ENCODE measurements at places on chromosomes 2 and 18. TPM values are rescaled to one million over a fixed set of nuclear protein-coding genes. Genes with fewer than 3 reads are reported as not detected.

DNA sequence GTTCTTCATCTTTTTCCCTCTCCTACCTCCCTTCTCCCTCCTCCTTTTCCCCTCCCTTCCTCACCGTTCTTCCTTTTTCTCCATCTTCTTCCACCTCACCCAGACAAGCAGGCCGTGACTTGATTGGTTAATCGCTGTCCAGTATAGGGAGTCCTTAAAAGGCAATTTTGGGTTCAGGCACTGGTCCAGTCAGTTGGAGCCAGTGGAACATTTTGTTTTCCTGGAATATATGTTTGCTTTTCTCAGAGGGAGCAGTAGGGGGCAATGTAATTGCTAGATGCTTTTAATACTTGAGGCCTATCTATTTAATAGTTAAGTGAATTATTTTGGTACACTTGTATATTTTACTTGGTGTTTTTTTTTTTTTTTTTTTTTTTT, 15.0 kb downstream of the ELAC1 start:
- no peak for DNase-seq

DPP4 gene
- 3.8 TPM for total RNA-seq

DNA sequence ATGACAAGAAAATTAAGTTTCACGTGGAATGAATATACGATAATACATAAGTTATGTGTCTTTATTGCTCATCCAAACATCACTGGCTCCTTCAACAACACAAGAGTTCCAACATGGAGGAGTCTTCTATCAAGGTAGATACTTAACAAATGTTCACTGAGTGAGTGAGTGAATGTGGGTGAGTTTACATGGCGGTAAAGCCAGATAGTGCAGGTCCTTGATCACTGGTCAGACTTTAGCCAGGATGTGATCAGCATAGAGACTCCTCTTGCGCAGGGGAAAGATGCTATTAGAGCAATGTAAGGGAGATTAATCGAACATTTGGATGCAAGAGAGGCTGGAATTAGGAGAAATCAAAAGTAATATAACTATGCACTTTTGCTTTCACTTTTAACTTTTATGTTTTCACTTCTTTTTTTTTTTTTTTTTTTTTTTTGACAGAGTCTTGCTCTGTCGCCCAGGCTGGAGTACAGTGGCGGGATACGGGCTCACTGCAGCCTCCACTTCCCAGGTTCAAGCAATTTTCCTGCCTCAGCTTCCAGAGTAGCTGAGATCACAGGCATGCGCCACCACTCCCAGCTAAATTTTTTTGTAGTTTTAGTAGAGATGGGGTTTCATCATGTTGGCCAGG, 249.0 kb upstream of the ID2 start:
- DNase-seq, result no peak

FBXO15 gene
- not detected for total RNA-seq

GRCh38 chr18:57940166-57940660, 103.8 kb upstream of the NEDD4L start:
- DNase-seq, result no peak

DNA sequence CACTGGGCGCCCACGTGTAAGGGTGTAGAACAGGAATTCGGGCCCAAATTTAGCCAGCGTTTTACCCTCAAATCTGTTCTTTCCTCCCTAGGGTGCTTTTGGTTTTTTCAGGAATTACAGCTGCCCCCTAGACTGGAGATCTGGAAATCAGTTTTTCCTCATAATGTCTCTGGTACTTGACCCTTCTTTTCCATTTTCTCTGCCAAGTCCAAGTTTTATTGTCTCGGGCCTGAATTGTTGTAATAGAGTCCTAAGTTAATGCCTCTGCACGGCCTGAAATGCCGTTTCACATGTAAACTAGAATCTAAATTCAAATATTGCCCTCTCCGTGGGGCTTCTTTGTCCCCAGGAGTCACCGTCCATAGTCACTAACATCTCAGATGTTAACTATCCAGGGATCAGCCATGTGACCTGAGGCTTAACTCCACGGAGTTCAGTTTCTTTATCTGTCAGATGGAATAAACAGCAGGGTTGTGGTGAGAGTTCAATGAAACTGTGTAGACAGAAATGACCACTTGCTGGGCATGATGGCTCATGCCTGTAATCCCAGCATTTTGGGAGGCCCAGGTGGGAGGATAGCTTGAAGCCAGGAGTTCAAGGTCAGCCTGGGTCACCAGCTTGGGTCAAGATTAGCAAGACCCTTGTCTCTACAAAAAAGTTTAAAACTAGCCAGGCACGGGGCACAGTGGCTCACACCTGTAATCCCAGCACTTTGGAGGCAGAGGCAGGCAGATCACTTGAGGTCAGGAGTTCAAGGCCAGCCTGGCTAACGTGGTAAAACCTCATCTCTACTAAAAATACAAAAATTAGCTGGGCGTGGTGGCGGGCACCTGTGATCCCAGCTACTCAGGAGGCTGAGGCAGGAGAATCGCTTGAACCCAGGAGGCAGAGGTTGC, 12.7 kb upstream of the CABLES1 start:
- no peak for DNase-seq

DNA sequence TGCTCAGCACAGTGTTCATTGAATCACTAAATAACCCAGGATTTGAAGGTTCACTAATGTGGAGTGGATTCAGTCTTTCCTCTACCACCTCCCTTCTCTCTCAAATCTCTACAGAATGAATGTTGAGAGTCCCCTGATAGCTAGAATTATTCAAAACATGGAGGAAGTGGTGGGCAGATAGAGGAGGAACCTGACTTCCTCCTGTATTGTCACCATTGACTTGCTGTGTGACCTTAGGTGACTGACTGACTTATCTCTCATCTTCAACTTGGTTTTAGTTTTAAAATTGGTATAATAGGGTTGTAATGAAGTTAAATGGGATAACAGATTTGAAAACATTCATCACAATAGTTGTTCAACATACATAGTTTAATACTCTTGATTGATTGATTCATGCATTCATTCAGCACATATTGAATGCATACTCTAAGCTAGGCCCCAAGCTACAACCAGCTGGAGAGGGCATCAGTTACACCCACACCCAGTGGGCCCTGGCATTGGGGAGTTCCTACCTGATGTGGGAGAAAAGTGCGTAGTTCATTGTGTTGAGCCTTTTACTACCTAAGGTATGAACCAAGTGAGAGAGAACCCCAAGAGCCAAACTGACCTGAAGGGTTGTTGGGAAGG, 96.0 kb downstream of the WDR7 start:
- no peak for DNase-seq

DNA sequence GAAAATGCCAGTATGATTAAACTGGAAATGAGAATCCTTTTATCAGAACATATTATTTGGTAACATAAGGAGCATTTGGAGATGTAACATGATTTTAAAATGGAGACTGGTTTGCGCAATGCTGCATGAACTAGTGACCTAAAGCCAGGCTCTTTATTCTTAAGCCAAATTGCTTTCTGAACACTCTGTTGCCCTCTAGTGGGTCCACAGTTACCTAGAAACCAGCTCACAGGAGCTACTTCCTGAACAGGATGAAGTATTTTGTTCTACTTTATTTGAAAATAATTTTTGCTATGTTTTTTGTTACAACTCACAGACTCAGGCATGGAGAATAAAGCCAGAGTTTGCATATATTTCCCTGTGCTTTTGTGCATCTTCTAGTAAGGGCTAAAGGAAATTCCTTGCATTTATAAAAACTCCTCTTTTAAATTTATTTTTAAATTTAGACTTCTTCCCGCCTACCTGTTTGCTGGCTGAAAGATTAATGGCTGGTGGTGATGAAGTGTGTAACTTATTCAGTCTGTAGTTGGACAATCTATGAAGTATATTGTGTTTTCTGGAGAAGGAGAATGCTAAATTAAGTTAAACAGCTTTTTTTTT, 146.7 kb downstream of the PARD3B start:
- DNase-seq, result no peak

DNA sequence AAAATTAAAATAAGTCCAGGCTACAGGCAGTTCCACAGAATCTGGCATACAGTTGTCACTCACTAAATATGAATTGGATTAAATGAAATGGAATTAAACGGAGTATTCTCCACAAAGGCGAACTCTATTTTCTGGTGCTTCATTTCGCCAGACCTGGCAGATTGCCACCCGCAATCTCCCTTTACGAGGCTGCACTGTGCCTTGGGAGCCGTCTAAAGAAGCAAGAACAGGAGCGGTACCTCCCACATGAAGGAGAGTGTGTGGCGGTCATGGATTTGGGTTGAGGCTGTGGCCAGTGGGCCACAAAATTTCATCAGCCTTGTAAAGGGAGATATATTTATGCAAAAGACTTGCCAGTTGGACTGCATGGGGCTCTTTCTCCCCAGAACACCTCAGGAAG, 151.0 kb downstream of the OSR1 start:
- no peak for DNase-seq

ALK gene
- 0.16 TPM for total RNA-seq

DNA sequence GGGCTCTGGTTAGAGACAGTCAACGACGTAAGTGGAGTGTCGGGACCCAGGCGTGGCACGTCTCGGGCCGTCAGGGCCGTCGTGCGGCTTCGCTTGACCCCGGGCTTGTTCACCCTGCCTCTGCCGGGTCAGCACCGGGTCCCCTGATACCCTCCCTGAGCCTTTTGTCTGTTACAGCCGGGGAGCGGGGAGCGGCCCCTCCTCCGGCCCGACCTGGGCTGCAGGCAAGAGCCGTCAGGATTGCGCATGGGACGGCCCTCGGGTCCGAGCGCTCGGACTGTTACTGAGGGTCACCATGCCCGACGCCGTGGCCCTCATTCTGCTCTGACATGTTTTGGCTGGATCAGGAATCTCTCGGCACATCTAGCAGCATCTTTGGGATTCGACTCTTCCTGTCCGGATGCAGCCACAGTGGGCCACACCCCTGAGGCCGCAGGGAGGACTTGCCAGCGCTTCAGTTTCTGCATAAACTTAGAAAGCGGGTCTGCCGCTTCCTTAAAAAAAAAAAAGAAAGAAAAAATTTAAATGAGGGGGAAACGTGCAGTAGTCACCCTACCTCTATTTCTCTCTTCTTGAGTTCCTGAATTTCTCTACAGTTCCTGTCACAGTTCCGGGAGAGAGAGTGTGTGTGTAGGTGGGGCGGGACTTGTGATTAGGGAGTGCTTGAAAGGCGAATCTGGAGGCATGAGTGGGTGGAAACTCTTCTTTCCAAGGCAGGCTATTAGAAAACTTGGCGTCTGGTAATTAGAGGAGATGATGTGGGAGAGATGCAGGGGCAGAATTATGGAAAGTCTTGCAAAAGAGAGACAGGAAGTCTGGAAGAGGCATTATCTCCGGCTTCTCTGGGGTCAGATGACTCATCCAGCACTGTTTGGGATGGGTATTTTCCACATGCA, 909 bp downstream of the TMEM87B start:
- peak; percentile 80 for DNase-seq

DNA sequence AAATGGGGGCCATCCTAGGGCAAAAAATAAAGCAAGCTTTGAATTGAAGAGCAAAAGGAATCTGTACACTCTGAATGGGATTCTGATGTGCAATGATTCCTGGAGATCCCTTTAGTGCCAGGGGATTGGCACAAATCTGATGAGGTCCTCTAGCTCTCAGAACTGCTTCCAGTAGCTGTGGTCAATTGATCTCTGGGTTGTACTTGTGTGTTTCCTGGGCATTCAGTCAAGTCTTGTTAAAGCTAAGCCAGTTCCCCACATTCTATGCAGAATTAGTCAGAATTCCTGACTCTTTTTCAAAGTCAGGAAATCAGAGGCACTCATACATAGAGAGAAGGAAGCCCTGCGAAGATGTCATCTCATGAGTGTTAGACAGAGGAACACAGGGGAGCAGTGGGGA, 161.3 kb downstream of the DNER start:
- no peak for DNase-seq

DNA sequence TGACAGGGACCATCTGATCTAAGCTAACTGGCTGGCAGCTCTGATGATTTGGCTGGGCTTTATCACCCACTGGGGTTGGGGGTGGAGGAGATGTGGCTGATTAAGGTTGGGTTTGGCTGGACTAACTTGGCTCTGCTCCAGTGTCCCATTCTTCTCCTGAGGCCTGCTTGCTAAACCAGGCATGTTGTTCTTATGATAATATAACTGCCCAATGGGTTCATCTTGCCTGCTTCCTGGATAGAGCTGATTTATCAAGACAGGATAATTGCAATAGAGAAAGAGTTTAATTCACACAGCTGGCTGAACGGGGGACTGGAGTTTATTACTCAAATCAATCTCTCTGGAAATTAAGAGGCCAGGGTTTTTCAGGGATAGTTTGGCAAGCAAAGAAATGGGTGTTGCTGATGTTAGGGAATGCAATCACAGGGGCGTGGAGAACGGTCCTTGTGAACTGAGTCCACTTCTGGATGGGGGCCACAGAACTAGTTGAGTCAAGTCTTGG, 150.4 kb downstream of the PTH2R start:
- DNase-seq, result no peak

DNA sequence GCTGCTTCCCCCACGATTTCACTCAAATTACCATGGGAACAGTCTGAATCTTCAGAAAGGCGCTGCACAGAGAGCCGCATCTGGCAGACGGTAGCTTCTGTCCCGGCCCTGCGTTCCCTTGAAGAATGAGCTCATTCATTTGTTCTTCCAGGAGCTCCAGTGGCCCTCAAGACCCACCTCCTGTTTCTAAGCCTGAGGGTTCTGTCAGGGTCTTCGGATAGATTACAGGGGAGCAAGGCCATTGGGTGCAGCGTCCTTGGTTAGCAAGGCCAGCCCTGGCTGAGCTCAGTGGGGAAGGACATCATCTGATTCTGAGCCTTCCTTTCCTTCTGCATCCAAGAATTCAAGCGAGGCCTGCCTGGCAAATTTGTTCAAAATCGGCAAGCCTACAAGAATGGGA, 111.9 kb downstream of the PDCL3 start:
- DNase-seq, result no peak

DNA sequence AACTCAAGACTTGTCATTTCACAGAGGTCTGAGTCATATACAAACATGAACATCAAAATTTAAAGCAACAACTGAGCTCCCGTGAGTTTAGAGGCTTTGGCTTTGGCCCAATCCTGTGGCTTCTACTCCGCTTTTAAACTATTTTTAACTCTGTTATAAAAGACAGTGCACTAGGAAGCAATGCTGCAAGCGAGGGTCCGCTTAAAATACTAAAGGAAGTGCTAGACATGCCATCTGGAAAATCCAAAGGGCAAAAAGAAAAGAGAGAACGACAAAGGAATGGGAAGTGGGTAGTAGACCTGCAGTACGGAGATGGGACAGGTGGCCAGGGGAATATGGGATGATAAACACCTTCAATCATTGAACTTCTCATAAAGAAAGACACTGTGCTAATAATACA, 37.4 kb upstream of the MYT1L start:
- no peak for DNase-seq

EFEMP1 gene
- 62.5 TPM for total RNA-seq

CROCC2 gene
- not detected for total RNA-seq

PSTPIP2 gene
- total RNA-seq, result 2.4 TPM

DNA sequence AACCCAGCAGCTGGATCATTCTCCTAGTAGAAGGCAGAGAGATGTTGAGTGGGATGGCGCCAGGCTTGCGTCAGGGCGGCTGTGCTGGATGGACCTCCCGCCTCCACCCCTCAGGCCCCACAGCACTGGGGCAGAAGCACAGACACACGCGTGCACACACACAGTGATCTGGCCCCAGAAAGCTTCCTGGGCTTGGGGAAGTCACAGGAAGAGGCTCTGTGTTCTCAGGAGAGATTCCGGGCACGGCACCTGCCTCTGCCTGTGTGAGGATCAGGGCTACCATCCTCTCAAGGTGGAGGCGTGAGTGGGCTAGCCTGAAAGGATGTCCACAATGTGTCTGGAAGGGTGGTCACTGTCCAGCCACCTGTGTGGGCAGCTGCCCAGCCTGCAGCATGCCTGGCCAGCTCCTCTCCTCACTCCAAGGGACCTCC, 229.8 kb upstream of the HS6ST1 start:
- DNase-seq, result no peak
